ENCODE measurements at places on chromosomes 5 and 9.

DNA sequence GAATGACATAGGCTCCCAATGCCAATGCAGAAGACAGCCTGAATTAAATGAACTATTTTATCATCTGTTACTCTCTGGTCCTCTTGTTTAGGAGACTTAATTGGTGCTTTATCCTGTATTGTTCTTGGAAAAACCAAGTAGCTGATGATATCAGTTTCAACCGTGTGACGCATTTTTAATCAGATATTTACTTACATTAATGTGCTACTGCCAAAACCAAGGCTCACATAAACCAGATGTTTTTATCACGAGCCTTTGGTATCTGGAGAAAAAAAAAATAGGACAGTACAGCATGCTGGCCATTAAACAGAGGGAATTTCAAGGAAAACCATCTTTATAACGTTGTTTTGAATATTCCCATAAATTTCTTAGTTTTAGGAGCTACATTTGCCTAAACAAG lies 90.1 kb downstream of the ICE1 start:
- no peak for DNase-seq

DNA sequence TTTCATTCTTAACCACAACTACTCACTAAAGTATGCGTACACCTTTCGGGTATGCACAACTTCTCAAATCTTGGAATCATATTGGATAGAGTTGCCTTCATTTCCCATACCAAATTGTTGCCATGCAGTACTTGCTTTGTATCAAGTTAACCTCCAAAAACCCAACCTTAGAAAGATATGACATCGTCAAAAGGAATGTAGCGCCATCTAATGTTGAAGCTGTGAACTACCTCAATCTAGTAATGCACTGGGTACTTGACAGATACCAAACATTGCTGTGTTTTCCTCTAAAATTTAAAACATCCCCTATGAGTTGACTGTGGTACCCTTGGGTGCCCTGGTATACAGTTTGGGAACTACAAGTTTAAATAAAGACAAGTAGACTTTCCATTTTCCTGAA lies 318.4 kb downstream of the ARL15 start:
- no peak for DNase-seq

GRCh38 chr5:82151662-82152061 lies 126.5 kb downstream of the RPS23 start:
- DNase-seq: no peak

- no peak for DNase-seq
Measured at GRCh38 chr5:167753725-167754490, 537.5 kb upstream of the WWC1 start.

GRCh38 chr5:145947581-145947980 lies 11.2 kb downstream of the SH3RF2 start:
- DNase-seq: no peak

GRCh38 chr5:177194268-177194667 lies 60.7 kb downstream of the NSD1 start:
- no peak for DNase-seq

- DNase-seq: no peak
Measured at GRCh38 chr5:158541536-158542297, 558.0 kb downstream of the EBF1 start.

DNA sequence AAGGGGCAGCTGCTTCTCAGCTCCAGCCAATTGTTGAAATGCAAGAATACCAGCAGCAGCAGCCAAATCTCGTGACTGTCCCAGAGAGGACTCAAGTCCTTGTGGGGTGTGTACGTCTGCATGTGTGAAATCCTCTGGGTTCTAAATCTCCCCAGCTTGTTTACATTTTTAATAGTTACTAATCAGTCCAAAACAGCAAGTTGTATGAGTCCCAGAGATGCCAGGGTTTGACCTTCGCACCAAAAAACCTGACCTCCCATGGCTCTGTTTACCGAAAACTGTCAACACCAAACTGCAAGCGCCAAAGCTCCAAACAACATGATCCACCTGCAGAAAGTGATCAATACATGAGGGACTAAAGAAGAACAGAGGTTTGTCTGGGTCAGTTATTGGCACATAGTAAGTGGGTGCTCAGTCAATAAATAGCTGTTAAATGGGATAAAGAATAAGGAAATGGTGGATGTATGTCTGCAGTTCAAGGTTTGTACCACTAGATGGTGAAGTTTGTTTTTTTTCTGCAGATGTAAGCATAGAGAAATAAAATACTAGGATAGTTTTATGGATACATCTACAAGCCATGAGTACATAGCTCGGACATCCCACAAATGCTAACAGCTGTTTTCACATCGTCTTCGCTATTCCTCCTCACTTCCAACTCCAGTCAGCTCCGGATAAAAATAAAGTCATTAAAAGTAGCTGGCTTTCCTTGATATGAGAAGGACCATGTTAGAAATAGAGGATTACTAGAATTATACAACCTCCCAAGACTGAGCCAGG lies 85.3 kb upstream of the ADRB2 start:
- no peak for DNase-seq

DNA sequence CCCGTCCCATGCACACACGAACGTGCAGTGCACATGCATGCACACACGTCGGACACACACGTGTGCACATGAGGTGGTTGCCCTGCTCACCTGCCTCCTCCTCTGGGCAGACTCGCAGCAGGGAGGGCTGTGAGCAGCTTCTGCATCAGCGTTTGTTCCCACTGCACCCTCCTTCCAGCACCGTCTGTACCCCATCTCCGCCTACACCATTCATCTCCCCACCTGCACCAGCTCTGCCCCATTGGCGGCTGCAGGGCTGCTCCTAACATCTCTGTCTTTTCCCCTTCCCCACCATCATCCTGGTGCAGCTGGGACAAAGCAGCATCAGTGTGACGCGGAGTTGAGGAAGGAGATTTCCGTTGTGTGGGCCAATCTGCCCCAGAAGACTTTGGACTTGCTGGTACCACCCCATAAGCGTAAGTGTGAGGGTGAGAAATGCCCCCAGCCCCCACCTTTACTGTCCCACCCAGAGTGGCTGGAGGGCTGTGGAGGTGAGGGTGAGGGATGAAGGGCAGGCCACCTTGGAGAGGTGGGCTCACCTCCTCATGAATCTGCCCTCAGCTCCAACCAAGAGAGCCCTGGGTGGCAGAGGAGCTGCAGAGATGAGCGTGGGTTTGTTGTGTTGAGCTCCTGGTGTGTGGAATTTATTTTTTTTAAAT lies 234.6 kb downstream of the CACNA1B start:
- no peak for DNase-seq

DNA sequence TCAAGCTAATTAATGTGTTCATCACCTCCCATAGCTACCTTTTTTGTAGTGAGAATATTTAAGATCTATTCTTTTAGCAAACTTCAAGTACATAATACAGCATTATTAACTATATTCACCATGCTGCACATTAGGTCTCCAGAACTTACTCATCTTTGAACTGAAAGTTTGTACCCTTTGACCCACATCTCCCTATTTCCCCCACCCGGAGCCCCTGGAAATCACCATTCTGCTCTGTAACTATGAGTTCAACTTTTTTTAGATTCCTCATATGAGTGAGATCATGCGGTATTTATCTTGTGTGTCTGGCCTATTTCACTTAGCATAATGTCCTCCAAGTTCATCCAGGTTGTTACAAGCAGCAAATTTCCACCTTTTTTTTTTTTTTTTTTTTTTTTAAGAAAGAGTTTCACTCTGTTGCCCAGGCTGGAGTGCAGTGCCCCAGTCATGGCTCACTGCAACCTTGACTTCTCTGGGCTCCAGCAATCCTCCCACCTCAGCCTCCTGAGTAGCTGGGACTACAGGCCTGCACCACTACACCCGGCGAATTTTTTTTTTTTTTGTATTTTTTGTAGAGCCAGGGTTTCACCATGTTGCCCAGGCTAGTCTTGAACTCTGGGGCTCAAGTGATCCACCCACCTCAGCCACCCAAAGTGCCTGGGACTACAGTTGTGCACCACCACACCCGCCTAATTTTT lies 100.4 kb upstream of the SAP30L start:
- DNase-seq: no peak

GRCh38 chr5:149957855-149958254 lies 2.7 kb upstream of the SLC26A2 start:
- no peak for DNase-seq

DNA sequence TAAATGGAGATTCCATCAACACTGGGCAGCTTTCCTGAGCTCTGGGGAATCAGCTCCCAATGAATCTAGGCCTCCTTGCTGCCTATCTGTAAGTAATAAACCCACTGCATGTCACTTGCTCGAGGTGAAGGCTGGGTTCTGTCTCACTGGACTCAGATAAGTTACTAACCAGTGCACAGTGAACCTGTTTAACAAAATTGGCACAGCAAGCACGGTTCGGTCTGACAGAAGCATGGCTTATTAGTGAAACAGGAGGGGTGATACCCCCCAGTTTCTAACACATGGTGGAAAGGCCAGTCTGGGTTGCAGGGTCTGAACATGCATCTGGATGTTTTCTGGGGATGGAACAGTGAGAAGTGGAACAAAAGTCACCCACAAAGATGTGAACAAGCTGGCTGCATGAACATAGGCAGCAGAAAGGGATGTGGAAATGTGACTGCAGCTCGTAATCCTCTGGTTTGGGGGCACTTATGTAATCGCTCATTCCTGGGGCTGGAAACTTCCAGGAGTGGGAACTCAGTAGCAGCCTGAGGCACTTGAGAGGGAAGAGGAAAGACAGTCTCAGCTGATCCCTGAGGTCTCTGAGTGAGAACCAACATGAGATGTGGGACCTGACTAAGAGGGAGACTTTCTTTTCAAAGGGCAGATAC lies 37.7 kb downstream of the UGT3A2 start:
- DNase-seq: no peak
